Stimulated activated CD4-positive, alpha-beta T cell treated with anti-CD3 and anti-CD28 coated beads, Interleukin-2, amount 100 ng/mL, for 24 hours (primary cell): ENCODE measurements at places on chromosomes 4 and X.
A peak's percentile ranks its signal among the peaks of the same experiment; 100 is the strongest.

- DNase-seq, result no peak
Observed at GRCh38 chr4:23097251-23097650, 404.5 kb downstream of the GBA3 start.

DNA sequence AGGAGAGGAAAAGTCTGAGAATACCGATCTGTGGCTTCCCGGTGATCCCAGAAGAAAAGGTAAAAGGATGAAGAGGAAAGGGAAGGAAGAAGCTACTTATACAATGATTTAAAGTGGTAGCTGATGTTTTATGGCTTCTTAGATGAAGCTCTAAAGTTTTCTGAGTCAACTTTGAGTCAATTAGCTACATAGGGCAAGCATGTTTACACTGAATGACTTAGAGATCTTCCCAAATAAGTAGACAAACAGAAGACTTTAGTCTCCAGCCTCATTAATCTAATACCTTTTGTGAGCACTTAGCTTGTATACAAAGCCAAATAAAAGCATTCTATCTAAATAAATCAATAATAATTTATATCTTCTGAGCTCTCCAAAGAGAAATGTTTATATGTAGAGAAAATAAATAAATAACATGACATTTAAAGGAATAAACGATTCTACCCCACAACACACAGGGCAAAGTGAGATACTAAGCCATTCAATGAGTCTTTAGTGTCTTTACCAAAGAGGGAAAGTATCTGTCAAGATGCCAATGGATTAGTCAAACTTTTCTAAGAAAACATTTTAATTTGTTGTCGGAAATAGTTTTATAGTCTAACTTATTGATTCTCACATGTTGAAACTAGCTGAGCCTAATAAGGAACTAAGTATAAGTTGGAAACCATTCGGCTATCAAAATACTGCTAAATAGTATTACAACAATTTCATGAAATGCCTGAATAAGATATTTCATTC lies 46.0 kb upstream of the TMEM184C start:
- DNase-seq, result no peak

DNA sequence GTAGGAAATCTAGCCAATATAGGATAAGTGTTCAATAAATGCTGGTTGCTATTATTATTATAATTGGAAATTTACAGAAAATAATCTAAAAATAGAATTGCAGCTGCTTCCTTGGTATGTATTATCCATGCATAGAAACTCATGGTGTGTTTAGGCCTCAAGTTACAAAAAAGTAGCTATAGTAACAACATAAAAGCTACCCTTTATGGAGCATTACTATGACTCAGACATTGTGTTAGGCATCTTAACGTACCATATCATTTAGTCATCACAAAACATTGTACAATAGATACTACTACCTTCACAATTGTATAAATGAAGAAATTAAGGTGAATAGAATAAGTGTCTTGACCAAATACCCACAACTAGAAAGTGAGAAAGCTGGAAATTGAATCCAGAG lies 126.9 kb upstream of the NRK start:
- no peak for DNase-seq

GRCh38 chrX:85243761-85244449 lies at the start of the genes SATL1 and ZNF711:
Gene SATL1, minus strand, starts transcription at chrX:85243779. Its CDS starts 134,811 bp downstream, at chrX:85108968.
Gene ZNF711, plus strand, starts transcription at chrX:85243991. Its CDS starts 3,582 bp downstream, at chrX:85247573.
- no peak for DNase-seq

DNA sequence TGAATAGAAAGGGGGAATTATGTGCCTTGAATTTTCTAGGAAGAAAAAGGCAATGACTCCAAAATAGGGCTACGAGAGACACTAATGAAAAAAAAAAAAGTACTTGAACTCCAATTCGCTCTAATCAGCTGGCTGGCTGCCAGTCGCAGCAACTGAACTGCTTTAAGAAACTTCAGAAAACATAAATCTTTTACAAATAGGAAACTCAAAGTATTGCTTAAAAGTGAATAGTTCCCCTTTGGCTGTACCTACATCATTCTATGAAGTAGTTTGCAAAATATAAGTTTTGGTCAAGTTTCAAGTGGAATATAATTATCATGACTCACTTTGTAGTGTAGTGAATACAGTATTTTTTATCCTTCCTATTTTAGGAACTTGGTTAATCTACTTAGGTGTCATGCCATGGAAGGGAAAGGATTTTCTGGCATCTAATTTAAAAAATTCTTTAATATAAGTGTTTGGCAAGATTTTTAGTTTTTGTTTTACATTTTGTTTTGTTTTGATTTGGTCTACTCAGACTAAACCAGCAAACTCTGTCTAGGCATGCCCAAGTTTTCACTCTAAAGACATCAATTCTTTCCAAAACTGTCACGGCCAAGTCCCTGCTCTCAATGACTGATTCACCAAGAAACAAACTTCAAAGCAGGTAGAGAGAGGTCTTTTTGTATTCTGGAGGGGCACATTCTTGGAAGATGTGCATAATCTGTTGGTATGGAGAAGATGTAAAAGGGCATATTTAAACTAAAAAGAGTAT lies 382.4 kb upstream of the GALNT7 start:
- no peak for DNase-seq

GRCh38 chr4:178296669-178297068 lies 854.4 kb upstream of the AGA start:
- DNase-seq, result no peak

GRCh38 chrX:65697915-65698796 lies 30.7 kb downstream of the MSN start:
- DNase-seq, result peak; percentile 72

DNA sequence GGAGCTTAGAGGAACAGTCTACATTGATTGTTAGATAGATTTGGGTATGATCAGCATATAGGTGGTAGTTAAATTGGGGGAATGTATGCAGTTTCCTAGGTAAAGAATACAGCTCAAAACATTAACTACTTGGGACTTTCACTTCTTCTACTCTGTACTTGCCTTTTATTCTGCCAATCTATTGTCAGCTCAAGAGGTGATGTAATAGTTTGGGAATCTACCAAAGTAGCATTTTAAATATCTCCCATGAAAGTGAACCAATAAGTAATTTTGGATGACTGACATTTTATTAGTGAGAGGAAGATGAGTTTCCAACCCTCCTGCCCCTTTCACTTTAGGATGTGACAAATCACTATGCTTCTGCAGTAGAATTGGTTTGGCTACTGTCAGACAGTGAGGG lies 43.4 kb downstream of the NUDT6 start:
- DNase-seq, result no peak

DNA sequence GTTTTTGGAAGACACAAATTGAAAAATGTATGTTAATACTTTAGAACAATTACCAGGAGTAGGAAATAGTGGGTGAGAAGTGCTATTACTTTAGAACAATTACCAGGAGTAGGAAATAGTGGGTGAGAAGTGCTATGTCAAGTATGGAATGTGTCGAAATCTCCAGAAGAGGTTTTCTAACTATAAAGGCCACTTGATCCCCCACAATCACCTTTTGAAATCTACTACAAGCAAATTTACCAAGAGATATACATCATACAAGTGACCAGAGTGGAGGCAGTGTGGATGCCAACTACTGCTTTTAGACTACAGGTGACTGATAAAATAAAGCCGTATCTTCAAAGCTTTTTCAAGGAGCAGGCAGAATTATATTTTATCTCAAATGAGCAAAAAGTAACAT lies 43.1 kb downstream of the MAB21L2 start:
- no peak for DNase-seq

DNA sequence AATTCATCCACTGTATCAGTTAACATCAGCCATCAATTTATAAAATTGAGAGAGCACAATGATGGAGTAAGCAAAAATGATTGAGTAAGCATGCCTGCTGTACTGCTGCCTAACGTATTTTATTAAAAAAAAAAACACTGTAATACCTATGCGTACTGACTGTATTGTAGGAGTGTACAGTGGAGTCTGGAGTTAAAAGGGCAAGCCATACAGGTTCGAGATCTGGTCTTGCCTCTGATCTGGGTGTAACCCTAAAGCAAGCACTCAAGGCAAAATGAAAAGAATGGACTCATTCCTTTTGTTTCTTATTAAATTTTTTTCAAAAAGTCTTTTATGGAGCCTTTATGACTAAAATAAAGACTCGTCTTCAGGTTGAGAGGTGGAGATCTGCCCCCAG lies 894.2 kb upstream of the INTU start:
- no peak for DNase-seq

GRCh38 chr4:99859618-99860017 lies 34.6 kb downstream of the LAMTOR3 start:
- DNase-seq, result no peak

DNA sequence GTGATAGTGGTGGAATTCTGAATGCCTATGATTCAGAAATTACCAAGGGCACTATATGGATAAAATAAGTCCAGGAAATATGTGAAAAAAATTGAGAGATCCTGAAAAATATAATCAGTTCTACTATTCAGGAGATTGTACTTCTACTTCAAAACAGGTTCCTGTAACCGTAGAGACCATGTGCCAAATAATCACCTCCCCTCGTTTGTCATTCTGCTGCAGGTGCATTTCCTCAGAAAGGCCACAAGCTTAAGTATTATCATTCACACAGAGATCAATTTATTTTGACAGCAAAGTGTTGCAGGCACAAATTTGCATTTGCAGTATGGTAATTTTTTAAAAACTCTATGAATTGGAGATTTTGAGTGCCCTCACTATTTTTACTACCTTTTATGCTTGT lies 1000.0 kb downstream of the CCSER1 start:
- DNase-seq, result no peak

GRCh38 chr4:109125084-109125483 lies 177.4 kb downstream of the COL25A1 start:
- no peak for DNase-seq

DNA sequence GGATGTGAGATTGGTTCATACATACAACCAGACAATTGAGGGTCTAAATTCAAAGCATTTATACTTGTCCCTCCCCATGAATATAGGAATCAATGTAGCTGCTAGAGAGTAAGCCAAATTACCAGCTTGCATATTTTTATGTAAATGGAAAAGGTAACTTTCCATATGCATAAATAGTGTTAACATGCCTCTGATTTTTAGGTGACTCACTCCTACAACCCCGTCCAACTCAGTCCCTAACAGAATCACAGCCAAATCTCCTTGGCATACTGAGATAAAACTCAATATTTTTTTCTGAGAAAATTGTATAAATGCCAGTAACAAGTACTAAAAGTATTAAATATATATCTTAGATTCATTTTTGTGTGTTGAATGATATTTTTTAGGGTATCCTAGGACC lies 67.2 kb downstream of the INPP4B start:
- DNase-seq, result no peak

- DNase-seq, result no peak
Observed at GRCh38 chr4:134078230-134078914, 123.2 kb downstream of the PABPC4L start.

- DNase-seq, result no peak
Observed at GRCh38 chr4:155762334-155762733, 3.5 kb downstream of the GUCY1B1 start.

DNA sequence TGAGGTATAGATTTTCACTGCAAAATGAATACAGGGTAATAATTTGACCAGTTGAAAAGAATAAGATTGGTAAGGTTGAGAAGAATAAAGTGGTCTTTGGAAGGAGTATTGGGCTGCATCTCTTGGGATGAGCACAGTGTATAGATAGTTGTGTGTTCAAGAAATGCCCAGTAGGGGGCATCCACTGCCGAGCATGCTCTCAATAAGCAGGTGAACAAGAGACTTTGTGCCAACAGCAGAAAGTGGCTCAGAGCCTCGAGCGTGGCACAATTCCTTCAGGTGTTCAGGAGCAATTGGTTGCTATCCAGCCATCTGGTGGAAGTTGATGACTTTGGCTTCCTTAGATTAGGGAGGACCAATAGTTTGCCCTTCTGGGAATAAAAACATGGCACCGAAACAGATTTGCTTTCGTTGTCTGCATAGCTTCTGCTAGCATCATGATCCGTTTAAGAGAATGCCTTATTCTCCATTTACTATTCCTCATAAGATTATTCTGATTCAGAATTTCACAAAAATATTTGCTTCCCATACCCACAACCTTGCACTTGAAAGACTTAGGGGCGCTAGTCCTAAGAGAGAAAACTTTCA lies 258.1 kb upstream of the NEIL3 start:
- peak; percentile 4 for DNase-seq

DNA sequence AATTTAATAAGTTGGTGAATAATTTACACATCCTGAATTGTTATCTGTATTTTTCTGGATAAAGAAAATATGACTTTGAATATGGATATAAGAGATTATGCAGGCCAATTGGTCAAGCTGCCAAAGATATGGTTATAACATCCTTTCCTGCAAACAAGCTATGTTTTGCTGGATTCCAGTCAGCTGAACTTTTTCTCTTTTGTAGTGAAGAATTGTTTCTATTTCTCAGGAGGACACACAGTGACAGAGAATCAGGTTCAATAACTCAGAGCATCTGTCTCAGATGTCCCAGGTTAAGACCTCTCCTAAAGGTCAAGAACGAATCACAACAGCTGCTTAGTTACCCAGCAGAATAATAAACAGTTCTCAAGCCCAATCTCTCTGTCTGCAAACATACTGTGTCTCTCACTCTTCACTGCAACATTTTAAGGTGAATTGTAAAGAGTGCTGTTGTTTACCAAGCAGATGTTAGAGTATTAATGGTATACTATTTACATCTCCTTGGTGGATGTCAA lies 189.5 kb upstream of the ANKRD50 start:
- DNase-seq, result no peak

- DNase-seq, result no peak
Observed at GRCh38 chr4:28562913-28563312, 1702.3 kb downstream of the STIM2 start.

GRCh38 chr4:2791518-2792395 lies 1.1 kb upstream of the SH3BP2 start:
- DNase-seq, result no peak

DNA sequence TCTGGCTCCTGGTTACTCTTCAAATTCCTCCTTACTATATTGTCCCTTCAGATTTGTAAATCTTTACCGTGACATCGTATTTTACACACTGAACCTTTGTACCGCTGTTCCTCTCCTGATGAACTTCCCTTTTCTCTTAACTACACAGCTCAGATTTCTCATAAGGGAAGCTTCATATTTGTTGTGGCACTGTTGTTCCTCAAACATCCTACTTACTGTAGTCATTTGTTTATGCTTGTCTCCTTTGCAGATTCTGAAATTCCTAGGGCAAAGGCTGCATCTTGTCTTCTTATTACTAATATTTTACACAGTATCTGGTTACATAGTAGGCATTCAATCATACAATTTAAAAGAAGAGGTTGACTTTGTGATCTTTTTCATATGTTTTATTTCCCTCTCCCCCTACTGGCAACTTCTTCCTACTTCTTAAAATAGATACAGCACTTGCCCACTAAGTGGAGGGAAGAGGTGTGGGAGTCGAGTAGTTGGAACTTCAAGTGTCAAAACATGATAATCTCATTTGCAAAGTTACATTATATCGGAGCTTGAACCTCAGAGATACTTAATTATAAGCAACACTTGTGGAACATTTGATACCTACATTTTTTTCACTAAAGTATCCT lies 50.0 kb downstream of the TET2 start:
- DNase-seq, result no peak
